Activated T-cell treated with anti-CD3 and anti-CD28 coated beads for 24 hours (primary cell): ENCODE measurements at places on chromosomes 2 and 18.

- DNase-seq = no peak
Measured at GRCh38 chr2:220510668-220511067, 883.2 kb downstream of the SLC4A3 start.

- no peak for DNase-seq
Measured at GRCh38 chr2:165122521-165122920, 81.3 kb downstream of the SCN3A start.

GRCh38 chr2:233822781-233823730, 31.3 kb downstream of the HJURP start:
- DNase-seq = no peak

GRCh38 chr18:48292229-48292628, 117.0 kb downstream of the ZBTB7C start:
- no peak for DNase-seq

DNA sequence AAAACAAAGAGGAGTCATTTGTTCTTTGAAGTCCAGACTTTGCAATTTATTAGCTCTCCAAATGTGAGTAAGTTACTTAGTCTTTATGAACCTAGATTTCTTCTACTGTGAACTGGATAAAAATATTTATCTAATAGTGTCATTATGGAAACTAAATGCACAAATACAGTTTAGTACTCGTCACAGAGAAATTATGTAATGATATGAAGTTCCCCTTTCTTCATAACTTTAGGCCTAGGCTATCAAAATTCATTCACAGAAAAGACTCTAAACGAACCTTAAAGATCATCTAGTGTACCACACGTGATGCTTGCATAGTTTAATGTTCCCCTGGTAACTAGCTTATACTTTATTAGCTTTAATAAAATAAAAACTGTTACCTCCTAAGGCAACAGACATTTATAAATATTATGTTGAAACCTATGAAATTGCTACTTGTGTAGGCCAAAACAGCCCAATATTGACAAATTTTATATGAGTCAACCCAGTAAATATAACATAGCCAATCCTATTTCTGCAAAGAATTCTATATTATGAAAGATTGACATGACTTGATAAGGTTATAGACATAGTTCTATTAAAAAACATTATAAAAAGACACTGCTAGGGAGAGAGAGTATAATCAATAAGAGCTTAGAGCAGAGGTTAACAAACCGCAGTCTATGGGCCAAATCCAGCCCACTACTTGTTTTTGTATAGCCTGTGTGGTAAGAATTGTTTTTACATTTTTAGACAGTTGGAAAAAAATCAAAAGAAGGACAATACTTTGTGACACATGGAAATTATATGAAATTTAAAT, 44.9 kb upstream of the ITPRID2 start:
- DNase-seq = no peak

- DNase-seq = no peak
Measured at GRCh38 chr18:59569390-59569791, 127.8 kb downstream of the CCBE1 start.

DNA sequence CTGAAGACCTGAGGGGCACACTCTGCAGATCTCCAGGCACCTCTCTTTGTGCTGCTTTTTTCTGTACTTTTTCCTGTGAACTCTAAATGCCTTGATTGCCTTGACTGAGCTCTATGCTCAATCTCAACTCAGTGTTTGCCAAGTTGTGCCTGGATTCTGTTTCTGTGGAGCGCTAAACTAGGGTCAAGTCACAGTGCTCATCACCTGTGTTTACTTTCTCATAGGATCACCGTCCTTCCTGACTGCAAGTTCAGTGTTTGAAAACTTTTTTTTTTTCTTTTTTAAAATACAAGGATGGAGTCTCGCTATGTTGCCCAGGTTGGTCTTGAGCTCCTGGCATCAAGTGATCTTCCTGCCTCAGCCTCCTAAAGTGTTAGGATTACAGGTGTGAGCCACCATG, 62.6 kb downstream of the AGPS start:
- no peak for DNase-seq

- DNase-seq = no peak
Measured at GRCh38 chr2:231673348-231673770, 35.0 kb upstream of the PTMA start.

- DNase-seq = no peak
Measured at GRCh38 chr2:18788592-18788991, 199.2 kb upstream of the NT5C1B start.

- no peak for DNase-seq
Measured at GRCh38 chr18:32167980-32168730, 21.7 kb upstream of the MEP1B start.

DNA sequence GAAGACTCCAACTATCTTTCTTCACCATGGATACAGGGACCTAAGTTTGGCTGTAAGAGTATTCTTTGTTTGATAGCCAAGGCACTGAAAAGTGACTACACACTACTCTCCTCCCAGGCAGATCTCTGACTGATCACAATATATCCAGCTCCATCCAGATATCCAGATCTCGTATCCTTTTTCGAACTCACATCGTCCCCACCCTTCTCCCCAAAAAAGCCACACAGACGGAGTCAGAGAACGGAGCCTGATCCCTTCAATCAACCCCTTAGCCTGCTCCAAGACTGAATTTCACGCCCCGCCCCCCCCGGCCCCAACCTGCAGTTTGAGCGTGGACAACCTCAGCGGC, 533 bp downstream of the DHX57 start:
- no peak for DNase-seq

GRCh38 chr18:60593249-60593648, 220.7 kb upstream of the MC4R start:
- DNase-seq = no peak

DNA sequence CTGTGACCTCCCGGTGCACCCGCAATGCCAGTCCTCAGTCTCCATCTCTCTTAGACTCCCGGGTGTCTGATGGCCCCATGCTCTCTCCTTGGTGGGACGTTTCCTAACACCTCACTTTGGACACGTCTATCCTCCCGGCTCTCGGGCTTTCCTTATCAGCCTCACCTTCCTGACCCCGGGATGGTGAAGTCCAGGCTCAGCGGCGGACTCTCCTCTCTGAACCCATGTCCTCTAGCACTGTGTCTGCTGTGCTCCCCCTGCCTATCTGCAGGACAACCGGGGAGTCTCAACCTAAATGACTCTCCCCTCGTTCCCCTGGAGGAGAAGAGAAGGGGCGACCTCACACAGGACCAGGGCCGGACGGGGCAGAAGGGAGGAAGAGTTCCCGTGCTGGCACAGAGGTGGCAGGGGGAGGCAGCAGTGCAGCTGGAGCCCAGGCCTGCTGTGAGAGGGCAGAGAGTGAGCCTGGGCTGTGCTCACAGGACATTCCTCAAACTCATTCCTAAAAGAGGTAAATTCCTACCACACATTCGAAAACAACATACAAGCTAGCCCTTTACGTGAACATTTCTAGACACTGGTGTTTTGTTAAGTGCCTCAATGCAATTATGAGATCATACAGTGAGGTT, 41.9 kb downstream of the MBP start:
- DNase-seq = no peak

DNA sequence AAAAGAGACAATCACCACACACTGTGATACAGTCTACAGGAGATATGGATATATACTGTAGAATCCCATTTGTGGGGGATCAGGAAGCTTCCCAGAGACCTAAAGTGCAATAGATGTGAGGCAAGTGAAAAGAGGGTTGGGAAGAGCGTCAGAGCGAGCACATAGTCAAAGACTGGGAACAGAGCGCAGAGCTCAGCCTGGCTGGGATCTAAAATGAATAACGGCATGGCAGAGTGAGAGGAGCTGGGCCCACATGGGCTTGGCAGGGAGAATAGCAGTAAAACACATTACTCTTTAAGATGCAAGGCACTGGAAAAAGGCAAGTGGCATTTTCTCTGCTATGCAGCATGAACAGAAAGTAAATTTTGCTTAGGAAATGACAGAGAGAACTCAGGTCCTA, 52.4 kb upstream of the BCL11A start:
- DNase-seq = no peak

DNA sequence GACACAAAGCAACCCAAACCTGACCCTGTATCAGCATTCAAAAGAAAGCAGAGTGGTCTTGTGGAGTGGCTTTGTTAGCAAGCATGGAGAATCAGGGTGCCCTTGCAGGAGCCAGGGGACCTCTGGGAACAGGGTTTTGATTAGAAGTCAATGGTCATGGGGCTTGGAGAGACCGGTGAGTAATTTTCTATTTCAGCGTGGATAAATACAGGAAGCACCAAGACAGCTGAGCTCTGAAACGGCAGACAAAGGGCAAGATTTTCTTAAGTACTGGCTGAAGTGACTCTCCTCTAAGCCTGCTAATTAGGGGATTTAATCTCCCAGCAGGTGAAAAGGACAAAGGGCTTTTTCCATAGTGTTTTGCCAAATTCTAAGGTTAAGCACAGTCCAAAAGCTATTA, 78.0 kb upstream of the GAREM1 start:
- no peak for DNase-seq

DNA sequence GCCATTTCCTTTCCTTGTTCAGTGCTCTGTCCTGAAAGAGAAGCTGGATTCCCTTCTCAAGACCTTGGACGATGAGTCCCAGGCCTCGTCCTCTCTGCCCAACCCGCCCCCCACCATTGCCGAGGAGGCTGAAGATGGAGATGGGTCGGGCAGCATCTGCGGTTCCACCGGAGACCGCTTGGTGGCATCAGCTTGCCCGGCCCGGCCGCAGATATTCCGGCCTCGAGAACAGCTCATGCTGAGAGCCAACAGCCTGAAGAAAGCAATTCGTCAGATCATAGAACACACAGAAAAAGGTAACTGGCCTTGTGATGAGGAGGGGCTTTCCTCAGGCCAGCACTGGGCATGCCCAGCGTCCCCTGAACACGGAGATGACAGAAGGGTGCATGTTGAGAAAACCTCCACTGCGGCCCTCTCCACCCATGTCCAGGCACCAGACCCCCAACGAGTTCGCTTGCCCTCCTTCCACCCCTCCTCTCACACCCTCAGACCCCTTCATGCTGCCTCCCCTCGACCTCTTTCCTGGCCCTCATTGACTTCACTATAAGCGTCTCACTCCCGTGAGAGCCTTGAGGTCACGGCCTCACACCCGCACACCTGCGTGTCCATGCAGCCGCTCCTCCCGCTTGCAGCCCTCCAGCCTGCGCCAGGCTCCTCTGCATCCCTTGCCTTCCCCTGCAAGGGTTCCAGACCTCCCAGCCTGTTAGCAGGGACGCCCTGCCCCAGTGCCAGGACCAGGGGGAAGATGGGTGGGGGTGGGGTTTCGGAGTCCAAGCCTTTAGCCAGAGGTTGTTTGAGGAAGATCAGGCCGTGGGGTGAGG, 95.0 kb downstream of the DGKD start:
- no peak for DNase-seq

GRCh38 chr2:47504174-47504810, 101.3 kb downstream of the MSH2 start:
- DNase-seq = no peak

- DNase-seq = no peak
Measured at GRCh38 chr2:10322973-10323372, 20.3 kb downstream of the HPCAL1 start.

DNA sequence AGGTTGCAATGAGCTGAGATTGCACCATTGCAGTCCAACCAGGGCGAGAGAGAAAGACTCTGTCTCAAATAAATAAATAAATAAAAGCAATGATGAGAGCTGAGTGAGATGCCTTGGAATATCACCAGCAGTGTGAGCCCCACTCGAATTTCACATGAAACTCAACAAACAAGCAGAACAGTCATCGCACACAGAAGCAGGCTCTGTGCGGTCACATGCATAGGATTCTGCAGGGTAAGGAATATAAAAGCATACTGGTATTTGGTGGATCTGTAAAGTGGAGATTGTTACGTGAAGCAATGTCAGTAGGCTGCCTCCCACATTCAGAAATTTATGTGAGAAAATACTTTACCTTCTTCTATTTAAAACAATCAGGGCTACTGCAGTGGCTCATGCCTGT, 18.0 kb upstream of the AP1S3 start:
- no peak for DNase-seq

GRCh38 chr2:133817680-133818566, 249.7 kb upstream of the NCKAP5 start:
- no peak for DNase-seq

DNA sequence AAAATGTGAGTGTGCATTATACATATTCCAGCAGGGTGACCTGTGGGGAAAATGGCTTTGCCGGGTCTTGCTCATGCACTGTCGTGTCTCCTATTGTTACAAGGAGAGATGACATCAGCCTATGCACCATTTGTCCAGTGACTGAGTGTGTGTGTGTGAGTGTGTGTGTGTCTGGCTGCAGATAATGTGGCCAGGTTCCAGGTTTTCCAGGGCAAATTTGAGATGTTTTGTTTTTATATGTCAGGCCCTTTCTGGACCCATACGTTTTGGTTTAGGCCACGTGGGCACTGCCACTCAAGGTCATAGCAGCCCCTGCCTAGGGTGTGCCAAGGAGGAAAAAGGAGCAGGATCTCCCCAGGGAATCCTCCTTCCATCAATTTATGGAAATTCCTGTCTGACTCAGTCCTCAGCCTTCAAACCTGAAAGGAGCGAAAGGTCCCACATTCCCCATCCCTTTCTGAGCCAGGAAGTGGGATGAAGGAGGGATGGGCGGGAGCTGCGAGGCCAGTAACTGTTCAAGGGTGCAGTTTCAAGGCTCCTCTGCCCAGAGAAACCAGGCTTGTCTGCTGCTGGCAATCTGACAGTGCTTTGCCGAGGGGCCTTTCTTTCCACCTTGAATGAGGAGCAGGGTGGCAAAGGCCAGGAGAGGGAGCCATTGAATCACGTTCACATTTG, 93.0 kb upstream of the SMAD2 start:
- DNase-seq = no peak

- DNase-seq = peak; percentile 75
Measured at GRCh38 chr2:60819155-60819862, 62.1 kb upstream of the REL start.

DNA sequence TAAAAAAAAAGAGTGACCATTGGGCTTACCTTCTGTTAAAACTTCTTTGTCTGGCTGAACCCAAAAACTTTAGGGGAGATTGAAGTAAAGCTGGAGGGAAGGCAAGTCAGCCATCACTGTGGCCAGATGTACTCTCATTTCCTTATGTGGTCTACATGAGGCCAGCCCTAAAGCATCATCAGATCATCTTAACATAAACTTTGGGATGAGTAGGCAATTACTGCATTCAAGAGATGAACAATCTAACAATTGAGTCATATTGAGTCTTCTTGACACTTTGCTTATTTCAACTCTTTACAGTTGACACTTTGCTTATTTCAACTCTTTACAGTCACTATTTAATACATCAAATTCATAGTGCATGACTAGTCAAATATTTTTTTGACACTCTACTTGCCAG, 155.6 kb downstream of the QPCT start:
- DNase-seq = no peak

GRCh38 chr18:45222180-45222579, 393.1 kb upstream of the SLC14A2 start:
- DNase-seq = no peak

GRCh38 chr2:46781468-46782189, 134.0 kb downstream of the MCFD2 start:
- DNase-seq = no peak

DNA sequence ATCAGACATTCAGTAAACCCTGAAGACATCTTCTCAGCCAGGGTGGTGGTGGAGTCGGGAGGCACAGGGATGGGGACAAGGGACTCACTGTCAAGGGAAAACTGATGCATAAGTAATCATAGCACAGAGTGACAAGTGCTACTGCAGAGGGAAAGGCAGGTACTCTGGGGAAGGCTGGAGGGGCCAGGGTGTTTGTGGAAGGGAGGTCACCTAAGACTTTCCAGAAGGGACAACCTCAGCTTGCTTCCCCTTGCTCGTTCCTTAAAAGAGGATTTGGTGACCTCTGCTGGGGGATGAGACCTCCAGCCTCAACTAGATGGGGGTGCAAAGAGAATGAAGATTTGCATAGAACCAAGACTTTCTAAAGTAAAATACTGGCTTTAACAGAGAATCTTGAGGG, 99.5 kb downstream of the SLC4A3 start:
- no peak for DNase-seq
